ENCODE measurements at places on chromosomes 11 and 22.

DNA sequence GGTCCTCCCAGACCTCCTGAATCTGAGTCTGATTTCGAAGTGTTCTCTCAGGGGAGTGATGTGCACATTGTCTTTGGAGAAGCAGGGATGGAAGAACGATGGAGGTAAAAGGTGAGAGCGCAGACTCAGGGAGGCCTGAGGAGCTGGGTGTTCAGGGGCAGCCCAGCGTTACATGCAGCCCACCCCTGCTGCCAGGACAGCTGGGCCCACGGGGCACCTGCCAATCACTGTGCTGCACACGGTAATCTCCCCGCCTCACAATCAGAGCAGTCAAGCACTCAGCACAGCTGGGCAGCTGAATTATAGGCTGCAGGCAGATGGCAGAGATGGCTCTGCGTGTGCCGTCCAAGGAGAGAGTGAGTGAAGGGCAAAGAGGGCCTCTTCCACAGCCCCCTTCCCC is 17.9 kb upstream of the HTR3A start:
- DNase-seq = no peak

- DNase-seq = peak; percentile 84
Measured at GRCh38 chr11:10298342-10298741, 4.3 kb upstream of the SBF2 start.

- DNase-seq = no peak
Measured at GRCh38 chr11:116707746-116708145, 65.0 kb downstream of the BUD13 start.

- no peak for DNase-seq
Measured at GRCh38 chr11:118690553-118691304, 11.3 kb upstream of the TREH start.
